Vagina (tissue), 2 donors: ENCODE measurements at places on chromosomes 1 and 21.

DNA sequence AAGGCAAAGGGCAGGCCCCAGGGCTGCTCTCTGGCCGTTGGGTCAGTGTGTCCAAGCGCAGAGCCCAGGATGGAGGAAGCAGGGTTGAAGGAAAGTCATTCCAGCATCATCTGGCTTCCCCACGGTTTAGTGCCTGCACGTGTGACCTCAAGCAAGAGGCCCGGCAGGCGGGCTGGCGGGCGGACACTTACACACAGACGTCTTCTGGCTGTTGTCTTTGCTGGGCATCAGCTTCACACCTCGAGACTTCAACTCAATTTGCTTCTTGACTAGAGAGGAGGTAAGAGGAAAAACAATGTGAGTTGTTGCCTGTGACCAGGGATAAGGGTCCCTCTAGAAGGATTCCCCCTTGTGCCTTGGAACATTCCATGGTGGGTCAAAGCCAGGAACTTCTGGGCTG is 38.4 kb upstream of the HMGB4 start:
- peak; percentile 56 for DNase-seq

GRCh38 chr1:183385340-183386144 is 32.6 kb downstream of the NMNAT2 start:
- DNase-seq = no peak

- no peak for DNase-seq
These were observed 8.0 kb downstream of the SLC30A2 start for GRCh38 chr1:26037904-26038303.

DNA sequence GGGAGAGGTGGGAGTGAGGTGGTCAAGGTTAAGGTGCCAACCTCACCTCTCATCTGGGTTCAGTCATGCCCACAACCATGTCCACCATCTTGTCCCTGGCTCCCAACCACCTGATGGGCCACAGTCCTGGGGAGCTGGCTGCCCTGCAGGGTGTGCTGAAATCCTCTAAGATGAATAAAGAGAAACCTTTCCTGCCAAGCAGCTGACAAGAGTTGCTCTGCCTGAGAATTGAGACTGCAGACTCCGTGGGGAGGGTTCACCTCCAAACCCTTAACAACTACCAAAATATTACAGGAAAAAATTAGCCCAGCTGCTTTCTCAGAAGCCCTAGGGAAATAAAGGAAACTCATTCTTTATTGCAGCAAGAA is 15.2 kb upstream of the FGR start:
- no peak for DNase-seq

GRCh38 chr1:245094954-245095353 is 59.8 kb upstream of the KIF26B start:
- no peak for DNase-seq

GRCh38 chr1:183186841-183187240 is 777 bp downstream of the LAMC2 start:
- DNase-seq = no peak

GRCh38 chr1:165397944-165398343 is 41.4 kb upstream of the LMX1A start:
- DNase-seq = no peak

DNA sequence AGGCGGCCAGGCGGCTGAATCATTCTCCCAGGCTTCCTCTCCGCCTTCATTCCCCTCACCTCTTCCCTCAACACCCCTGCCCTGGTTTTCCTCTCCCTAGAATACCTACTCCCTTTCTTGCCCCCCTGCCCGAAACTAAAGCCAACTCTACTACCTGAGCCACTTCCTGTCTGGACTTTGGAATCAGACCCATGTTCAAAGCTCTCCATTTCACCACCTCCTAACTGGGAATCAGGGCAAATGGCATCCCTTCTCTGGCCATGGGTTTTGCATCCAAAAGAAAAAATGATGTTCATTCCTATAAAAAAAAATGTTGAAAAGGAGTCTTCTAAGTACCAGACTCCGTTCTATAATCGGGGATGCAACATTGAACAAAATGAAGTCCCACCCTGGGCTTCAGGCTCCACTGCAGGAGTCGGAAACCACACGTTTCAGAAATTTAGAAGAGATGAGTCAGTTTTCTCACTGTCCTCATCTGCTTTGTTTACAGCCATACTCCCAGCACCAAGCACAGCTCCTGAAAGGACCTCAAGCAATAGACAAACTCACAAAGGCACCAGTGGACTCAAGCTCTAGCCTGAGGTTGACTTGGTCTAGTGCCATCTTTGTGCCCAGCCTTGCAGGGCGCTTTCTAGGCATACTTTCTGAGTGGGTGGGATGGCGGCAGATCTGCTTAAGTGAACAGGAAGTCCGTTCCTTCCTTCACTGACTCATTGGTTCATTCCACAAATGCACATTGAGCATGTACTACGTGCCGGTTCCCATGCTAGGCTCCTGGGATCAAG is 176.2 kb downstream of the IGSF21 start:
- no peak for DNase-seq

- DNase-seq = no peak
These were observed 44.6 kb downstream of the WASF2 start for GRCh38 chr1:27445177-27445936.

- no peak for DNase-seq
These were observed 98.5 kb downstream of the ASH1L start for GRCh38 chr1:155463865-155464650.

- DNase-seq = no peak
These were observed 536.0 kb downstream of the LMO4 start for GRCh38 chr1:87864676-87865075.

- no peak for DNase-seq
These were observed 32.9 kb downstream of the MFSD2A start for GRCh38 chr1:39987869-39988268.

DNA sequence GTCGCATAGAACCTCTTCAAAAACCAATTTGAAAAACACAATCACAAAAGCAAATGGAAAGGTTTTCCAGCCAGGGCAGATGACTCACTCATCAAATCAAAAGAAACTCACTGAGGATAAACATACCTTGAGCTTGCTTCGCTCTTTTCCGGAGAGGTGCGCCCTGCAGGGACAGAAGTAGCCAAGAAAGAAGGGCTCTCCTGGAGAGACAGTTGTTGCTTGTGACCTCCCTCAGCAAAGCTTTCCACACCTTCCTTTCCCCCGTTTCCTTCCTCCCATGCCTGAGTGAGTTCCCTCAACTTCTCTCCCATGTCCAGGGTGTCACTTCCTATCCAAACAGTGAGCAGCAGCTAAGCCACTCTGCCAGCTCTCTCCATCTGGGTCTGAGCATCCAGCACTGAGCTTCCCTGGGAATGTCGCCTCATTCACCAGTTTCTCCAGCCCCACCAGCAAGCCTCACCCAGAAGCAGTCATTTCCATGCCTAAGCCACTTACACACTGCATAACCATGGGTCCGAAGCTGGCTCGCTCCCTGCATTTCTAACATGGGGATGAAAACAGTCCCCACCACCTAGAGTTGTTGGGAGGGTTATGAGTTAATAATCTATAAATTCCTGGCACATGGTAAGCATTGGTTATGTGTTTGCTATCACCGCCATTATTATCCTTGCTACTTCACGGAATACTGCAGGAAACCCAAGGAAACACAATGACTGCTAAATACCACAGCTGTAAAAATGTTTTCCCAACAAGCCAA is 75.0 kb downstream of the PTPN14 start:
- no peak for DNase-seq

DNA sequence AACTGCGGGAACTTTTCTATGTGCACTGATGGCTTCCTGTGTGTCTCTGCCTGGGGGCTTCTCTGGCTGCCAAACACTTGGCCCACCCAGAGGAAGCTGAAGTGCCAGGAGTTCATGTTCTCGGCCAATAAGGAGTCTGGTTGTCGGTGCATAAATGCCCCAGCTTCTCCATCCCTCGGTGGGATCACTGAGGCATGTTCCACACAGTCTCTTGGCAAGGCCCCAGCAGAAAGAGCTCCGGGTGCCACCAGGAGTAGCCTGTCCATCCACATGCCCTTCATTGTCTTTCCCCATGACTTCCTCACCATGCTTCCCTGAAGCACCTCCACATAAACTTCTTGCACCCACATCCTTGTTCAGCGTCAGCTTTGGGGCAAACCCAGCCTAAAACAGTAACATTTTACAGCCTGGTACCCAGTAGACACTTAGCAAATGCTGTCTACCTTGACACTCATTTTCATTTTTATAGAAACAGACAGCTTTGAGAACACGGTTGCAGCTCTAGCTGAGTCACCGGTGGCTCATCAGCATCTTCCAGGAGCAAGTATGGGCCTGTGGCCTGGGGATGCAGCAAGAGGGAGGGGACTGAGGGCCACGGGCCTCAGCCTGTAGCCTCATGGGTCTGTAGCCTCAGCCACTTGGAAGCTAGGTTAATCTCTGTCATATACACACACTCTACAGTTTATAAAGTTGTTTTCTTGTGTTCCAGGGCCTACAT is 14.8 kb upstream of the CDCP2 start:
- no peak for DNase-seq

DNA sequence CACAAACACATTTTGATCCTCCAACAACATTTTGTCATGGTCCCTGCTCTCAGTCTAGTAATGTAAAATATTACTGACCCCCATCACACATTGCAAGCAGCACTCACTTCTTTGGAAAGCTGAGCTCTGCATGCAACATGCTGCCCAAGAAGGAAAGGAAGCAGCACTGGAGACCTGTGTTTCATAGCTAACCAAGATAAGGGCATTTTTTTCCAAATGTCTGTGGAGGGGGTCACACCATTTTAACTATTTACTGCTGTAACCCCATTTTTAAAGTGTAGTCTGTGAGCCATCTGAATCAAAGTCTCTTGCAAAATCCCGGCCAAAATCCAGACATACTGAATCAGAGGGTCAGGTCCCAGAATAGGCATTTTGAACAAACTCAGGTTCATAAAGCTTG is 4.5 kb upstream of the RASSF5 start:
- DNase-seq = no peak

- no peak for DNase-seq
These were observed 170.7 kb downstream of the ST6GALNAC5 start for GRCh38 chr1:77038000-77038399.

DNA sequence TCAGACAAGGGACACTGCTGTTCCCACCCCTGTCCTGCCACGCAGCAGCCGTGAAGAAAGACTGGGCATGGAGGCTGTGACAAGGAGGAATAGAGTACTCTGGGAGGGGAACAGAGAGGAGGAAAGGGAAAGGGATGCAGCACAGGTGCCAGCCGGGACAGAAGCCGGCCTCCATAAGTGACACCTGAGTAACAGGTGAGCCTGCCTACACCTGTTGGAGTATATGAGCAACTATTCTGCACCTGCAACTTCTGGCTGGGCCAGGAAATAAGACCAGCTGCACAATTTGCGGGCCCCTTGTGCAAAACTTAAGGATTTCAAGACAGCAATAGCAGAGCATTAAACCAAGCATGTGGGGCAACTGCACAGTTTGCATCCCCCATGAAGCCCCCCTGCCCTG is 72.5 kb upstream of the GOLT1A start:
- DNase-seq = no peak

DNA sequence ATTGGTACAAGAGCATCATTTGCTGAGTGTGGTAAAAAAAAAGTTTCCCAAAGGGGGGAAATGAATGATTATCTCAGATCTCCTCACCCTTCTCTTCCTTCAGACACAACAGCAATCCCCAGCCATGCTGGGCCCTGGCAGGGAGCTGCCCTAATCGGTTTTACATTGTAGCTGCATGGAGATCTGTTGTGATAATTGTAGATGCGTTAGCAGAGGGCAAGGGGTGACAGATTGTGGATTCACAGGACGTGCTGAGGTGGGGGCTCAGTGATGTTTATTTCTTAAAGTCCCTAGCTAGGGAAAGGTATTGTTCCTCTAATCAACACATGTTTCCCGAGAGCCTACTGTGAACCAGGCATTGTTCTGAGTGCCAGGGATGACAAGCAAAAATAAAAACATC is 304.1 kb downstream of the PBX1 start:
- DNase-seq = no peak

GRCh38 chr1:55015123-55015522 is 16.4 kb downstream of the BSND start:
- no peak for DNase-seq

GRCh38 chr1:119159966-119160365 is 19.5 kb upstream of the WARS2 start:
- no peak for DNase-seq

DNA sequence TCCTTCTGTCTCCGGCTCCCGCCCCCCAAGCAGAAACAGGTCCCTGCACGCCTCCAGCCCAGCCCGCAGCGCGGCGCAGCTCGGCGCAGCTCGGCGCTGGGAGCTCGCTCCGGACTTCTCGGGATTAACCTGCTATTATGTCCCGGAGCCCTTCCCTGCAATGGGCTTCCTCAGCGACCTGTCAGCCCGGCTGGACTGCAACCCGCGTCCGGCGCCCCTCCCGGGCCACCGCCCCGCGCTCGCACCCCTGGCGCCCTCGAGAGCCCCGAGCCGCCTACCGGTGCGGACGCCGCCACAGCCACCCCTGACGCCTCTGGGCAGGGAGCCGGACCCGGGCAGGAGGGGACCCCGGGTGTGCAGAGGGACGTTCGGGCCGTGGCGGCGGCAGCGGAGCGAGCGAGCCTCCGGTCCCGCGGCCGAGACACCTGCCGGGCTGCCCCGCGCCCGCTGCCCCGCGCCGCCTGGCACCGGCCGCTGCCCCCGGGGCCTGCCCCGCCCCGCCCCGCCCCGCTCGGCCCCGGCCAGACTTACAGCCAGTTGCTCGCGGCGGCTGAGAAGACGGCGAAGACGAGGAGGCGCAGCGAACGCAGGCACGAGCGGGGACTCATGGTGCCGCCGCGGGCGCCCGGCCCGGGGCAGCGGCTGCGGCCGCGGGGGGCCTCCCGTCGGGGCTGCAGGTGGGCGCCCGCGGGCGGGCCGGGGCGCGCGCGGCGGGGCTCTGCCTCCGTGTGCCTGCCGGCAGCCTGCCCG is 407 bp downstream of the WNT4 start:
- DNase-seq = no peak

GRCh38 chr21:14288922-14289321 is 73.0 kb downstream of the RBM11 start:
- DNase-seq = no peak

- DNase-seq = no peak
These were observed 26.4 kb downstream of the CD48 start for GRCh38 chr1:160685266-160685665.

- no peak for DNase-seq
These were observed 53.1 kb downstream of the ZNF326 start for GRCh38 chr1:90048043-90048442.

DNA sequence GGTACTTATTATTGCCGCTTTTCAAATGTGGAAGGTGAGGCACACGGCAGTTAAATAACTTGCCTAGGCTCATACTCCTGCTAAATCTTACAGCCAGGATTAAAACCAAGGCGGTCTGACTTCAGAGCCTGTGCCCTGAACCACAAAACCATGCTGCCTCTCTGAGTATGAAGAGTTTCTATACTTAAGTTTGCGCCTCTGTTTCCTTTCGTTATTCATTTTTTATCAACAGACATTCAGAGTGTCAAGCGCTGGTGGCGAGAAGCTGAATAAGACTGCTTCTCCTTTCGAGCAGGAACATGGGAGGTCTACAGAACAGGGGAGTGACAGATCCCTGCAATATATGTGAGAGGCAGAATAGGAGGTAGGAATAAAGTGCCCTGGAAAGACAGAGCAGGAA is 96.0 kb upstream of the DUSP10 start:
- DNase-seq = no peak

- no peak for DNase-seq
These were observed 39.8 kb upstream of the ZBTB18 start for GRCh38 chr1:244011271-244011670.
